ENCODE measurements at places on chromosomes 4 and X.

DNA sequence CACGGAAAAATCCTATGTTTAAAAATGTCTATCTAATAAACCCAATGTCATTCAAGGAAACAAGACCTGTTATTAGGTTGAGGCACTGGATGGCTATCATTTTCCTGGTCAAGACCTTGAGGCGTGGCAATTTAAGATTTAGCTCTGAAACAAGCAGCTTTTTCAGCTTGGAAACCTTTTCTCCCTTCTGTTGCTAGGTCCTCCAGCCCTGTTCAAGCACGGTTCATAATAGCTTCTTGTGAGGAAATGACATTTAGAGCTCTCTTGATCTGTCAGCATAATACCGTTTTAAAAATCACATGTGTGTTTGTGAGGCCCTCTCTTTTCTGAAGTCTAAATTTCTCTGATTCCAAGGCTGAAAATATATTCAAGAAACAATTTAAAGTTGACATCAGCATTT is 133.6 kb upstream of the GRPR start:
- no peaks in the 10 kb centered on the region for H3K4me1 ChIP-seq
- H3K27ac ChIP-seq, result peak overlapping the region; percentile 63

- no peak for DNase-seq
- H3K4me3 ChIP-seq, result no peak overlapping the region
- no peaks in the 10 kb centered on the region for H3K4me1 ChIP-seq
- H3K27ac ChIP-seq, result no peak overlapping the region
- no peaks in the 10 kb centered on the region for H3K27me3 ChIP-seq
- no peaks in the 10 kb centered on the region for H3K36me3 ChIP-seq
Observed at GRCh38 chrX:1355131-1356046, 18.8 kb downstream of the IL3RA start.

DNA sequence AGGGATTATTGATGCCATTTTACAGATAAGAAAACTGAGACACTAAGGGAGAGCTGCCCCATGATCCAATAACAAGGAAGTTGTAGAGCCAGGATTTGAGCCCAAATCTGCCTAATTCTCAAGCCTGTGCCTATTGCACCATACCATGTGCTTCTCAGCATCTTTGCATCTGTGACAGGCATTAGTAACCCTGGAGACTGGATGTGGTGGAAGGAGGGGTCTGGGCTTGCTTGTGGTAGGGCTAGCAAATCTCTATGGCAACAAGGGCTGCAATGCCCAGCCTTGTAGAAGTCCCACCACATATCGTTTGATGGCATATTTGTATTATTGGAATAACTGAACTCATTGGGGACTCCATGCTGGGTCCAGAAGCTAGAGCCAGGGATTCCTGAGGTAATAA is 58.1 kb downstream of the RTL5 start:
- H3K36me3 ChIP-seq, result no peaks in the 10 kb centered on the region
- H3K27me3 ChIP-seq, result peaks cover 5% of the 10 kb centered on the region

DNA sequence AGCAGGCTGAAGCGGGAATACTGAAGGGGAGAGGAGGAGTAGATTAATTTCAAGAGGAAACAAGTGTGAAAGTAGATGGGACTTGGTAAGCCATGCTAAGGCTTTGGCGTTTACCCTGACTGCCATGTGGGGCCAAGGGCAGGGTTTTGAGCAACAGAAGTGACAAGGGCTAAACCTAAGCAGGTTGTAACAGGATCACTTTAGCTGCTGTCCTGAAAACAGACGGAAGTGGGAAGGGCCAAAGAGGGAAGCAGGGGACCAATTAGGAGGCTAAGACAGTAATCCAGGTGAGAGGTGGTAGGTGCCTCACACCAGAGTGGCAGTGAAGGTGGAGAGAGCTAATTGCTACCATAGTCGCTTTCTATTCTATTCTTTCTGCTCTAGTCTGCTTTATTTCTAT is 166.5 kb downstream of the PJA1 start:
- no peak for DNase-seq
- H3K36me3 ChIP-seq, result no peaks in the 10 kb centered on the region
- H3K27me3 ChIP-seq, result no peaks in the 10 kb centered on the region
- no peak overlapping the region for H3K27ac ChIP-seq
- peaks cover 3% of the 10 kb centered on the region for H3K4me1 ChIP-seq
